ENCODE measurements at places on chromosomes 1 and 21. TPM values are rescaled to one million over a fixed set of nuclear protein-coding genes. Genes with fewer than 3 reads are reported as not detected.

DNA sequence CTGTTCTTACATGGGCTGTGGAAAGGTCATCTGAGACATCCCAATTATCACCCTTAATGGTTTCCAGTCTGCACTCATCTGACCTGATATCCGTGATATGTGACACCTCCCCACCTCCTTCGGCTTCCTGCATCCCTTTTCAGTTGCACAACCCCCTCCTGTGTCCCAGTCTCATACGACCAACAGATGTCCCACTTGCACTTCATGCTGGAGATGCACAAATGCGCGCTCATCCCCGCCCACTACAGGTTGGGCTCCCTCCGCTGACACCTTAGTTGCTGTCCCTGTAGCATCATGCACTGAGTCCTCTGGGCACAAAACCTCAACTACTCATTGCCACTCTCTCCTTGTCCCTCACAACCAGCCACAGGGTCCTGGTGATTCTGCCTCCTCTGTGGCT lies 94.4 kb downstream of the MIS18A start:
- H3K27me3 ChIP-seq = no peaks in the 10 kb centered on the region
- peak; percentile 63 for DNase-seq
- peaks cover 6% of the 10 kb centered on the region for H3K4me1 ChIP-seq
- no peaks in the 10 kb centered on the region for H3K36me3 ChIP-seq
- no peak overlapping the region for H3K27ac ChIP-seq
- H3K4me3 ChIP-seq = no peak overlapping the region

DNA sequence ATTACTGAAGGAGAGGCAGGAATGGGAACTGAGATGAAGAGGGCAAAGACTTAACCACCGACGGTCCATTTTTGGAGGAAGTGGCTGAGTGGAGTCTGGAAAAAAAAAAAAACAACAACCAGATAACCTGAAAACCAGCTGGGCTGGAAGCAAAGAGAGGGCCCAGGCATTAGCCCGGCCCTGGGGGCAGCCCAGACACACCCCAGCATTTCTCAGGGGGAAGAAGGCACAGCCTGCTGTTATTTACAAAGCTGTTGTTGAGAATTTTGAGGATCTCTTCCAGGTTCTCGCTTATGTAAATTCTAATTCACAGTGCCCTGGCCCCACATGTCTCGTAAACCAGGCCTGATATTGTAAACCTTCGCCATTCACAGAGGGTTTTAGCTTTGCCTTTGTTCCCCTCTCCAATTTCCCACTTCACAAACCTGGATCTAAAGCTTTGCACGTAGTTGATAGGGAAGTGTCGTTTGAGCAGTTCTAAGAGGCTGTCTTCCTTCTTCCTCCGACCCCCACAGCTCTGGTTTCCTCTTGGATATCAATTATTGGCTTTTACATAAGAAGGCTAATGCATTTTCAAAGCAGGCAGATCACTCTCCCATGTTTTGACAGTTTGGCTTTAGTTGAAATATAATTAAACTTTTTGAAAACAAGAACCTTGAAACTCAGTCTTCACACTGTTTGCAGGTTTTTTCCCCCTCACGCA lies 161.8 kb upstream of the IRF2BP2 start:
- no peaks in the 10 kb centered on the region for H3K36me3 ChIP-seq
- no peak overlapping the region for H3K4me3 ChIP-seq
- peaks cover 18% of the 10 kb centered on the region for H3K4me1 ChIP-seq
- peak overlapping the region; percentile 12 for H3K27ac ChIP-seq
- peaks cover 5% of the 10 kb centered on the region for H3K27me3 ChIP-seq

- no peak overlapping the region for H3K4me3 ChIP-seq
- H3K27ac ChIP-seq = no peak overlapping the region
- no peaks in the 10 kb centered on the region for H3K4me1 ChIP-seq
- no peak for DNase-seq
Observed at GRCh38 chr1:178664278-178664677, 60.8 kb upstream of the RALGPS2 start.

- no peaks in the 10 kb centered on the region for H3K4me1 ChIP-seq
- no peak overlapping the region for H3K4me3 ChIP-seq
- no peak overlapping the region for H3K27ac ChIP-seq
- no peaks in the 10 kb centered on the region for H3K36me3 ChIP-seq
- H3K27me3 ChIP-seq = no peaks in the 10 kb centered on the region
Observed at GRCh38 chr1:230313453-230314141, 112.5 kb downstream of the PGBD5 start.

- DNase-seq = peak; percentile 40
- H3K4me3 ChIP-seq = no peak overlapping the region
- no peaks in the 10 kb centered on the region for H3K27me3 ChIP-seq
- H3K4me1 ChIP-seq = no peaks in the 10 kb centered on the region
- H3K36me3 ChIP-seq = no peaks in the 10 kb centered on the region
Observed at GRCh38 chr1:227938911-227939790, 8.6 kb downstream of the WNT9A start.

GRCh38 chr1:167435484-167435883 lies 82.8 kb downstream of the CD247 start:
- H3K4me1 ChIP-seq = no peaks in the 10 kb centered on the region
- no peak for DNase-seq
- no peak overlapping the region for H3K27ac ChIP-seq
- H3K27me3 ChIP-seq = peaks cover 26% of the 10 kb centered on the region

DNA sequence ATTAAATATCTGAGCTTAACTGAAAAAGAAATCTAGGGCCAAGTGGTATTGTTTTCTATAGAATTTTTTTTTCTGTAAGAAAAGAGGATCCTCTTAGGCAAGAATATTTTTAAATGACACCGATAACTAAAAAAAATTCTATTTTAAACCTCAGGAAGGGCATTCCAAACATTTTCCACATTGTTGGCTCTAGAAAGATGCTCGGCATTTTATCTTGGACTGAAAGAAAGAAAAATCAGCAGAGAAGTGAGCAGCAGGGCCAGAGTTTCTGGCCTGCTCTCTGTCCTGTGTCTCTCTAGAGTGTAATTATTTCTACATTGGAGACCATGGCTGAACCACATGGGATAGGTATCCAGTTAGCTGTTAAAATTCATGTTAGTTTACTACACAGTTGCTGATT lies 192.5 kb upstream of the GREM2 start:
- no peaks in the 10 kb centered on the region for H3K4me1 ChIP-seq
- H3K27me3 ChIP-seq = no peaks in the 10 kb centered on the region

GRCh38 chr1:29900712-29901111 lies 664.4 kb downstream of the PTPRU start:
- H3K27ac ChIP-seq = no peak overlapping the region

- no peak overlapping the region for H3K27ac ChIP-seq
- no peaks in the 10 kb centered on the region for H3K4me1 ChIP-seq
- H3K27me3 ChIP-seq = no peaks in the 10 kb centered on the region
- no peak overlapping the region for H3K4me3 ChIP-seq
- H3K36me3 ChIP-seq = peaks cover 60% of the 10 kb centered on the region
Observed at GRCh38 chr1:155717041-155717440, 28.1 kb downstream of the DAP3 start.

- H3K4me1 ChIP-seq = no peaks in the 10 kb centered on the region
- H3K27me3 ChIP-seq = peaks cover 62% of the 10 kb centered on the region
- no peak overlapping the region for H3K4me3 ChIP-seq
- DNase-seq = peak; percentile 92
Observed at GRCh38 chr1:1063945-1064831, 9.9 kb downstream of the RNF223 start.

DNA sequence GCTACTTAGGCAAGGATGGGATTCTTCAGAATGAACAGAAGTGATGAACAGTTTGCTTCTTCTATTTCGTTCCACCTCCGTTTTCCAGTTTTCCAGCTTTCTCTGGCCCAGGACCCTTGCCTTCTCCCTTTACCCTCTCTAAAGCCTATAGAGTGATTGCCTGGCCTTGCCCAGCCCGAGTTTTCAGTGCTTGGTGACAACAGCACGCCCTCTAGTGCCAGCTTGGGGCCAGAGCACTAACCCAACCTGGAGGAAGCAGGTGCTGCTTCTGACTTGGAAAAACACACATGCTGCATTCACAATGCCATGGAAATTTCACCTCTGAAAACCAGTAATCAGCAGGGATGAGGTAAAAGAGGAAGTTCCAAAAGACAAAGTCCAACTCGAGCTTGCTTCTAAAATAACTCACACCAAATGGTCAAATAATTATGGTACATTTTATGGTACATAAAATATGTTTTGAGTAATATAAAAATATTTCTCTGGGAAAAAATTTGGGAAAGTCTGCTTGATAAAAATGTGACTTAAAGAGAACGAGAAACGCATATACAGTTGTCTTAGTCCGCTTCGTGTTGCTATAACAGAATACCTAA lies 26.1 kb downstream of the UBE2T start:
- DNase-seq = peak; percentile 96
- no peak overlapping the region for H3K27ac ChIP-seq
- H3K4me1 ChIP-seq = no peaks in the 10 kb centered on the region
- no peaks in the 10 kb centered on the region for H3K36me3 ChIP-seq

DNA sequence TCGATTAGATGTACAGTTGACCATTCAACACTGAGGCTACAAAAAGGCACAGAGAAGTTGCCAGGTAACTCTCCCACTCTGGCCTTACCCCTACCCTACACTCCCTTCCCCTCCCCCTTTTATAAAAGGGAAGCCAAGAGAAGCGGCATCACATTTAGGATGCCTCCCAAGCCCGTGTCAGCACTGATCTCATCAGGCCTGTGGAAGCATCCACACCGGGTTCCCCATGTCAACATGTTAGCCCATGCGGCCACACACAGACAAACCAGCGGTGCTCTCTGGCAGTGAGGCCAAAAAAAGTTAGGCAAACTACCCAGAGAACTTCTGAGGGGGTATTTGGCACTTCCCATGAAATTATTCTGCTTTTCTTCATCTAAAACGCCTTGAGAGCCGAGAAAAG lies 29.9 kb downstream of the BCAR3 start:
- H3K36me3 ChIP-seq = peaks cover 94% of the 10 kb centered on the region
- no peak for DNase-seq
- no peaks in the 10 kb centered on the region for H3K4me1 ChIP-seq
- H3K27me3 ChIP-seq = no peaks in the 10 kb centered on the region

GRCh38 chr1:158310623-158311022 lies 20.7 kb downstream of the CD1B start:
- H3K36me3 ChIP-seq = no peaks in the 10 kb centered on the region
- H3K27me3 ChIP-seq = no peaks in the 10 kb centered on the region
- H3K4me1 ChIP-seq = no peaks in the 10 kb centered on the region
- no peak for DNase-seq
- H3K4me3 ChIP-seq = no peak overlapping the region

DNA sequence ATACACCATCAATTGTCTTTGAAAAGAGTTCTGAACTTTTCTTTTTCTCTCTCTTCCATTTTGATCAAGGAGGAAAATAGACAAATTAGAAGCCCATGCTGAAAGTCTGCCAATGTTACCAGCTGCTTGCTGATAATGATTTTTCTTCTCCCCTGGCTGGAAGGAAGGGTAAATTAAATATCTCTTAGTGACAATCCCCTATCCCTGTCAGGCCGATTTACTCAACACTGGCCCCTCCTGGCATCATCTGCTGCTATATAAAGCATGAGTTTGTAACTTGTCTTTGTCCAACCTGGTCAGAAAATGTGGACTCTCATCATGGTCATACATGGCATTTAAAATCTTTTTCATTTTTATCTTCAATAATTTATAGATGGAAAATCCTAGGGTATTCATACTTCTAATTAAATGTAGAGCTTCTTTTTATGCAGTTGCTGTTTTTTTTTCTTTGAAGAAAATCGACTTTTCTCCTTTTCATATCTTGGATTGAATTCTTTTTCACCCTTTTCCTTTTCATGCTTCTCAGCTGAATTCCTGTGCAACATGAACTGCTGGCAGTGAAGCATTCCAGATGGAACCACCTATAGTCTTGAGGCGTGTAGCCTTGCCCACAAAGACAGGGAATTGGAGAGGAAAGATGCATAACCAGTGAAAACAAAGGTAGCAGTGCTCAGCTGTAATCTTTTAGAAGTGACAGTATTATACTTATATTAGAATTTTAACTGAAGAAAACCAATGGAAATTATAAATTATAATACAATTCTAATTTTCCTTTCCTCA lies 214.7 kb upstream of the PTGFR start:
- no peak overlapping the region for H3K27ac ChIP-seq
- no peaks in the 10 kb centered on the region for H3K36me3 ChIP-seq
- no peak overlapping the region for H3K4me3 ChIP-seq
- DNase-seq = no peak
- no peaks in the 10 kb centered on the region for H3K4me1 ChIP-seq

PTPN22 gene
- not detected for total RNA-seq

DCST2 gene
- 1.5 TPM for total RNA-seq
